ENCODE measurements at places on chromosomes 3 and 15. TPM values are rescaled to one million over a fixed set of nuclear protein-coding genes. Genes with fewer than 3 reads are reported as not detected.

Gene CFAP161
- total RNA-seq, result 1.9 TPM

Gene GOLGA6D
- not detected for total RNA-seq

Gene CCRL2
- total RNA-seq, result not detected

Gene CLDN11
- total RNA-seq, result 1.6 TPM

Gene THRB
- total RNA-seq, result 1.1 TPM

Gene C3orf49
- total RNA-seq, result not detected

Gene SYNM
- total RNA-seq, result 0.97 TPM

Gene ADAMTS7
- total RNA-seq, result 19.2 TPM

Gene CRABP1
- total RNA-seq, result 454 TPM

Gene SNAPC5
- 26.2 TPM for total RNA-seq

Gene MESP1
- not detected for total RNA-seq

Gene MUC20
- total RNA-seq, result not detected

Gene FETUB
- not detected for total RNA-seq

Gene ALS2CL
- 0.71 TPM for total RNA-seq

Gene CNTN4
- total RNA-seq, result 5.1 TPM

Gene COL8A1
- not detected for total RNA-seq
